ENCODE measurements at places on chromosomes 3 and 15. TPM values are rescaled to one million over a fixed set of nuclear protein-coding genes. Genes with fewer than 3 reads are reported as not detected.

- no peak overlapping the region for H3K27ac ChIP-seq
- H3K4me1 ChIP-seq: no peaks in the 10 kb centered on the region
- no peaks in the 10 kb centered on the region for H3K36me3 ChIP-seq
Observed at GRCh38 chr15:101556273-101556672, 66.8 kb upstream of the PCSK6 start.

DNA sequence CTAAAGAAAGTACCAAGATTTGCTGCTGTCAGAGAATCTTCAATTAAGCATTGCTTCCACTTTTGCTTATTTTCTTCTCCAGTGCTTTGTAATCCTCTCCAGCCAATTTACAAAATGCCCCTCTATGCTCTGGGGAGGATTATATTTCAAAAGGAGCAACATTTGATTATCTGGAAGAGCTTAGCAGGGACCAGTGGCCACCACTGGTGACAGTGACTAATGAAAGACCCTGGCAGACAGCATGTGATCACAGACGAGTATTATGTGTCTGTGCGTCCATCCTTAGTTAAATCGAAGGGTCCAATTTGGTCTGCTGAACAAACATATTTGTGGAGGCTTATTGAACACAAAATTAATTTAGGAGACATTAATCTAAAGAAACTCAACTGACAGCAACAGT lies 152.6 kb downstream of the ZNF621 start:
- no peak overlapping the region for H3K4me3 ChIP-seq
- H3K36me3 ChIP-seq: no peaks in the 10 kb centered on the region
- no peaks in the 10 kb centered on the region for H3K4me1 ChIP-seq

DNA sequence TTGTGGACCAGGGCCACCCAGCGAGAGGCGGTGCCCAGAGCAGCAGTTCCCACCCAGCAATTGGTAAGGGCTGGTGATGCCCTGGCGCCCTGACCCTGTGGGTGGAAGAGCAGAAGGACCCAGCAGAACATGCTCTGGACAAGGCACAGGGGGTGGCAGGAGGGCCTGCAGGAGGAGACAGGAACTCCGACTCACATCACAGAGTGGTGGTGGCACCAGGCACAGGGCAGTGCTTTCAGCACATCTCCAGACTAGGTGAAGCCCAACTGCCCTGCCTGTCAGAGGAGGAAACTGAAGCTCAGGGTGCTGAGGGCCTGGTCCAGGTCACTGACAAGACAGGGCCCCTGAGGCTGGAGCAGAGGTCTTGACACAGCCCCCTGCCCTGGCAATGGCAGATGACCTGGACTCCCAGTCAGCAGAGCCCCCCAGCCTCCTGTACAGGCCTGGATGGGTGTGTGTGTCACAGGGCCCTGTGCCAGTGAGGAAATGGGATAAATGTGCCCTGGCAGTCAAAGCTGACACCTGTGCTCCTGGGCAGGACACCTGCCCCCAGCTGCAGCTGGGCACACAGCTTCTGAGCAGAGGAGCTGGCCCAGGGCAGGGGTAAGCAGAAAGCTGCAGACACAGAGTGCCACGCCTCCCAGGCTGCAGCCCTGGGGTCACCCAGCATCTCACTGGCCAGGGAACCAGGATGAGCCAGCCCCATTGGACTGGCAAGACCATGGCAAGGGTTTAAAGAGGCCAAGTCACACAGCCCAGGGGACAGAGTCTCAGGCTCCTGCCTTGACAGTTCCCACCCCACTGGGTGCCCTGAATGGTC lies 11.4 kb downstream of the KLF15 start:
- H3K27ac ChIP-seq: no peak overlapping the region
- H3K36me3 ChIP-seq: no peaks in the 10 kb centered on the region
- no peak for DNase-seq
- no peak overlapping the region for H3K4me3 ChIP-seq
- H3K27me3 ChIP-seq: no peaks in the 10 kb centered on the region

DNA sequence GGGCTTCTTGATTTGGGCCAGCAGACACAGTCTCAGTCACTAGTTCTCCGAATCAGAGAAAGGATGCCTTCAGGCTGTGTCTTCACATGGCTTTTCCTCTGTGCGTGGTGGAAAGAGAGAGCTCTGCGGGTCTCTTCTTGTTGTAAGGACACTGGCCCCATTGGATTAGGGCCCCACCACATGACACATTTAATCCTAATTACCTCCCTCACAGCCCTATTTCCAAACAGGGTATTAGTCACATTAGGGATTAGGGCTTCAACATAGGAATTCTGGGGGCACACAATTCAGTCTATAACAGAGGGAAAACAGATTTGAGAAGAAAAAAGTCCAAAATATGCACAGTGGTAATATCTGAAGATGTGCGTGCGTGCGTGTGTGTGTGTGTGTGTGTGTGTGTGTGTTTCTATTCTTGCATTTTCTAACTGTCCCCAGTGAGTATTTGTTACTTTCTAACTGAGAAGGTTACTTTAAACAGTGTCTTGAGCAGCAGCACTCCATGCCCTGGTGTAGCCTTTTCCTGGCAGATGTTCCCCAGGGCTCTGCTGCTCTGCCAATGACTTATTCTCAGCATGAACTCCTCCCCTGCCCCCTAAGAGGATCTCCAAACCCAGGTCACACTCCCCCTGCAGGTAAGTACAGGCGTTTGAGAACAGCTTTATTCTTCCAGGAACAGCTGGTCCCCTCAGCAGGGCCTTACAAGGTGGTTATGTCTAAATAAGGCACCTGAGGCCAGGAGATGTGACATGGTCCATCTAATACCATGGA lies 72.9 kb downstream of the RPL39L start:
- no peak for DNase-seq
- no peak overlapping the region for H3K27ac ChIP-seq
- H3K4me1 ChIP-seq: peaks cover 6% of the 10 kb centered on the region
- H3K27me3 ChIP-seq: no peaks in the 10 kb centered on the region

DNA sequence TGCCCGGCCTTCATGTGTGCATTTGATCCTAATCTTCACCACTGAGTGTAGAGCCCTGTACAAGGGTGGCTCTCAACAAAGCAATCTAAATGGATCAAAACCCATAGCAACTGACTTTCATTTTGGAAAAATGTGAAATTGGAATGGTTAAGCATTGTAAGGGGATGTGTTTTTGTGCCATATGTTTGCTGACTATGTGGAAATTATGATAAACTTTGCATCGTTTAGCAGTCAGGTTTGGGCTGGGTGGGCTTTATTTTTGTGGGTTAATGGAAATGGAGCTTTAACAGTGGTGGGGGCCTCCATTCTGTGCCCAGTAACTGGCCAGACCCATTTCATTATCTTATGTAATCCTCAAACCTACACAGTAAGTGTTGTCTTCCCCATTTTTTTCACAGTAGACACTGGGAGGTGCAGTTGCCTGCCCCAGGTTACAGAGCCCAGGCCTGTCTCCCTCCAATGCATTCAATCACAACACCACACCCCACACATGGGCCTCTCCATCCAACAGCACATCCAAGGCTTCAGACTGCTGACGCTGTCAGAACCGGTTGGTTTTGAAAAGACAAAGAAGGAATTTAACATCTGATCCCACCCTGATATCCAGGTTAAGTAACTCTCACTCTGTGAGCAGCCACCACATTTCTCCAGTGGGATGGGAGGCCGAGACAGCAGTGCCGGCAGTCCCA lies 136.3 kb upstream of the ABHD17C start:
- no peak overlapping the region for H3K27ac ChIP-seq
- no peaks in the 10 kb centered on the region for H3K4me1 ChIP-seq
- no peaks in the 10 kb centered on the region for H3K36me3 ChIP-seq
- DNase-seq: no peak
- no peak overlapping the region for H3K4me3 ChIP-seq
- H3K27me3 ChIP-seq: no peaks in the 10 kb centered on the region

GRCh38 chr15:33494306-33494705 lies 183.5 kb downstream of the RYR3 start:
- no peak overlapping the region for H3K4me3 ChIP-seq
- no peaks in the 10 kb centered on the region for H3K4me1 ChIP-seq
- H3K27ac ChIP-seq: no peak overlapping the region
- H3K36me3 ChIP-seq: no peaks in the 10 kb centered on the region
- DNase-seq: no peak

GRCh38 chr15:61499376-61499775 lies 270.3 kb upstream of the RORA start:
- no peak overlapping the region for H3K4me3 ChIP-seq
- H3K27ac ChIP-seq: no peak overlapping the region

DNA sequence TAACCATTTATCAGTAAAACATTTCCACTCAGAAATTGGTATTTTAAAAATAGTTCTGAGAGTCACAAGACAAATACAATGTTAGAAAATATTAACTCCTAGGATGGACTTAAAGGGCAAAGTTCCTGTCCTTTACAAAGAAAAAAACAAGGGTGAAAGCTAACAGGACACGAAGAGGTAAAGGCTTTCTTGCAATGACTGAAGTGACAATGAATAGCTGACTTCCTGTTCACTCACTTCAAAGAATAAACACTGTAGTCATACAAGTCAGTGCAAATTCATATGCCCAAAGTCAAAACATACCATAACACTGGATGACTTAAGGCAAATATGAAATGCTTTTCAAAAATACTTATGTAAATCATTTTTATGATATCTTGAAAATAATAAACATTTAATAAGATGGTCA lies 1389.8 kb upstream of the ALCAM start:
- no peaks in the 10 kb centered on the region for H3K27me3 ChIP-seq
- H3K36me3 ChIP-seq: no peaks in the 10 kb centered on the region
- H3K4me1 ChIP-seq: no peaks in the 10 kb centered on the region
- H3K27ac ChIP-seq: no peak overlapping the region
- DNase-seq: no peak

DNA sequence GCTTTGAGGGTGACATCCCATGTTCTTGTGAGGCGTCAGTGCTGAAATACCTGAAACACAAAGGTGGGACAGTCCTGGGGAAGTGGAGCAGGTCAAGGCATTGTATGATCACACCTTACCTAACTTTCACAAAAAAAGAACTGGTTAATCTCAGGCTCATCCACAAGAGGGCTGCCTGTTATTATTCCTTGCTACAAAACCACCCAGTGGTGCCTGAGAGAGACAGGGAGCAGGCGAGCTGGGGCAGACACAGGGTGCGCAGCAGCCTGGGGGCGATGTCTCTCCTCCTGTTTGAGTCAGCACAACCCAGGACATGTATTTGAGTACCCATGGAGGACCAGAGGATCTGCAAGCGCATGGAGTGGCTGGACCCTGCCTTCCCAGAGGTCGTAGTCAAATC lies 316.8 kb upstream of the ATP10A start:
- no peak overlapping the region for H3K27ac ChIP-seq
- no peak for DNase-seq

- H3K4me1 ChIP-seq: peaks cover 2% of the 10 kb centered on the region
- no peaks in the 10 kb centered on the region for H3K36me3 ChIP-seq
- H3K27me3 ChIP-seq: no peaks in the 10 kb centered on the region
- no peak overlapping the region for H3K27ac ChIP-seq
- DNase-seq: no peak
- no peak overlapping the region for H3K4me3 ChIP-seq
Observed at GRCh38 chr15:73941044-73941443, 14.8 kb downstream of the LOXL1 start.

- H3K4me1 ChIP-seq: peaks cover 5% of the 10 kb centered on the region
- H3K36me3 ChIP-seq: no peaks in the 10 kb centered on the region
- H3K27ac ChIP-seq: no peak overlapping the region
- peaks cover 5% of the 10 kb centered on the region for H3K27me3 ChIP-seq
Observed at GRCh38 chr3:58588030-58588614, 10.9 kb upstream of the FAM107A start.

DNA sequence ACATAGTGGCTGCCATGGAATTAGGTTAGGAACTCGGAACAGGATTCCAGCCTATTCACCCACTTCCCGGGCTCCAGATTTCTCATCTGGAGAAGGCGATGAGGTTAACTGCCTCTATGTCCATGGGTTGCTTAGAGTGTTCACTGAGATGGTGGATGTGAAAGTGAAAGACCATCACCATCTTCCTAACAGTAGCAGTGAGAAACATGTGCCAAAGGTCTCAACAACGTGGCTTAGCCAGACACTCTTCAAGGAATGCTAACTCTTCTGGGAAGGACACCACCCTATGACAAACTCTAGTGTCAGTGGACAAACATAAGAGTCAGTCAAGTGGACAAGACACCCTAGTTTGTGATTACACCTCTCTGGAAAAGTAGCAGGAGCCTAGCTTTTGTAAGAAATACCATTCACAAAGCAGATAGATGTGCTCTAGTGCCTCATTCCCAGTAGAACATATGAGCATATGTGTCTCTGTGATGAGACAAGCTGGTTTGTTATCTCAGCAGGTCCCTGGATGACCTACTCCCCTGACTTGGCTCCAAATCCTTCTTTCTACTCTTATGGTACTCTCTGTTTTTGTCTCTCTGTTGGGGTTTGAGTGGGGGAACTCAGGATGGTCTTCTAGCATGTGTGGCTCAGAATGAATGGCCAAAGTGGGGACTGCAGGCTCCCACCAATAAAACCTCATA lies 210.2 kb upstream of the WNT5A start:
- H3K27me3 ChIP-seq: no peaks in the 10 kb centered on the region
- H3K36me3 ChIP-seq: no peaks in the 10 kb centered on the region
- no peak for DNase-seq
- no peaks in the 10 kb centered on the region for H3K4me1 ChIP-seq

DNA sequence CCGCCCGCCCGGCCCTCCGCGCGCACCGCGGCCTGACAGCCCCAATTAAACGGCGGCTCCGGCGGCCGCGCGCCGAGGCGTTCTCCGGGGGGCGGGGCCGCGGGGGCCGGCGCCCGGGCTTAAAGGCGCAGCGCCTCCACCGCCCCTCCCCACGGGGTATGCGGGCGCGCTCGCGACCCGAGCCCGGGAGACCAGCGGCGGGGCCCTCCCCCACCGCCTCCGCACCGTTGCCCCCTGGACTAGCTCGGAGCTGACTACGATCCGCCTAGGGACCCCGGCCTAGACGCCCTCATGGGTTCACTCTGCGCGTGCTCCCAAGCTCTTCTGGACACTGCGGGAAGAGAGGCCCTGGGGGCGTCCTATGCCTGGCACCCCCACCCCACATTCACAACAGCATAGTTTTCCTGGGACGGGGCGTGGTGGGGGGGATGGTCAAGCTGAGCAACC lies at the start of gene DUSP7:
DUSP7 (minus strand) TSS at position 51 of the 447 bp plus-strand sequence. CDS start 205 bp downstream, outside the sequence.
- peaks cover 2% of the 10 kb centered on the region for H3K36me3 ChIP-seq
- peak; percentile 61 for DNase-seq
- peaks cover 7% of the 10 kb centered on the region for H3K4me1 ChIP-seq
- peak within 1 kb of the TSS; percentile 55 for H3K4me3 ChIP-seq
- peak within 1 kb of the TSS; percentile 88 for H3K27ac ChIP-seq

DNA sequence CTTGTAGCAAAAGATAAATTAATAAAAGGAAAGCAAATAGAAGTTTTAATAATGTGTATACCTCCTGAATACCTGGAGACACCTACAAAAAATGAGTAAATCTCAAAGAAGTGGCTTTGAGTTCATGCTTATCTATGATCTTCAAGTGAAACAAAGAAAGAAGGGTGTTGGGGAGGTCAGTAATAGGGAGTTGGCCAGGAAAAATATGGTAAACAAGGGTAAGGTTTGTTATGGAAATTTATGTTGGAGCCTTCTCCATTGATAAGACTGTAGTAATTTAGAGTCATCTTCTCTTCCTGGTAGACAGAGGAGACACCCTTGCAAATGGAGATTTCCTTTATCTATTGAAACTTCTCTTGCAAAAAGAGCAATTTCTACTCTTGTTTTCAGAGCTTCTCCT lies 6.6 kb upstream of the CCR8 start:
- no peak overlapping the region for H3K27ac ChIP-seq
- no peaks in the 10 kb centered on the region for H3K27me3 ChIP-seq
- H3K36me3 ChIP-seq: no peaks in the 10 kb centered on the region
- no peak overlapping the region for H3K4me3 ChIP-seq
- no peak for DNase-seq
- no peaks in the 10 kb centered on the region for H3K4me1 ChIP-seq

- no peaks in the 10 kb centered on the region for H3K27me3 ChIP-seq
- H3K4me1 ChIP-seq: peaks cover 20% of the 10 kb centered on the region
- peak overlapping the region; percentile 71 for H3K27ac ChIP-seq
Observed at GRCh38 chr3:149368201-149368673, 9.2 kb downstream of the TM4SF1 start.

Gene STXBP5L
- 4.8 TPM for total RNA-seq

Gene SLC9C1
- not detected for total RNA-seq

Gene CHRM5
- total RNA-seq: not detected

All from prostate gland (tissue), 2 donors.